ENCODE measurements at places on chromosomes 6 and 20. TPM values are rescaled to one million over a fixed set of nuclear protein-coding genes. Genes with fewer than 3 reads are reported as not detected.

MEI4 gene
- not detected for total RNA-seq

IPCEF1 gene
- total RNA-seq: not detected

BFSP1 gene
- total RNA-seq: 8.3 TPM

KIAA1755 gene
- 0.57 TPM for total RNA-seq

RIPOR3 gene
- 0.16 TPM for total RNA-seq

- no peak for DNase-seq
These were observed 2641.1 kb upstream of the DEFB115 start for GRCh38 chr20:28616354-28616753.

- no peak for DNase-seq
These were observed 1.0 kb downstream of the SALL4 start for GRCh38 chr20:51801122-51801822.

GRCh38 chr20:2402271-2402980, 21.7 kb downstream of the TGM6 start:
- DNase-seq: peak; percentile 15

DNA sequence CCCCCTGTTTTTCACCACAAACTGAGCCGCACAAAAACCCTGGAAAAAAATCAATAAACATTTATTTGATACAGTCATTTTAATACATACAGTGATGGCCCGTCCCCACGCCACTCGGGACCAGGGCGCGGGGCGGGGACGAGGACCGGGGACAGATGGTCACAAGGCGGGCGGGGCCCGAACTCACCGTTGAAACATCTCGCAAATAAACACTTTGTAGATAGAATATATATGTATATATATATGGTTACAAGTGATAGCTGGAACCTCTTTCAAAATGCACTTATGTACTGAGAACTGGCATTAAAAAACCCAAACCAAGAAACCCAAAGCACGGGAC, 418 bp upstream of the UCKL1 start:
- DNase-seq: no peak

GRCh38 chr6:109055771-109056235, 38.8 kb downstream of the SESN1 start:
- DNase-seq: no peak

DNA sequence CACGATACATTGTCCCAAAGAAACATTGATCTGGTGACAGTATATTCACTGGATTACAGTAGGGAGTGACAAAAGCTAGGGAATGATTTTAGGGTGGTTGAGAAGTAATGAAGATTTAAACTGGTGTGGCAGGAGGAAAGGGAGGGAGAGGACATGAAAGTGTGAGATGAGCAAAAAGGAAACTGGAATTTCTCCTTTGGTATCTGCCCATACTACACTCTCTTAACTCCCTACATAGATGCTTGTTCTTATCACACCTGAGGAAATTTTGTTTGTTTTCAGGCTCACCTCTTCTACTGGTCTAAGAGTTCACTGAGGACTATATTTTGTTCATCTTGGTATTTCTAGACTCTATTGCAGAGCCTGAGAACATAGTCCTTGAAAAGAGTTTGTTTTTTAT, 44.9 kb upstream of the CEP162 start:
- no peak for DNase-seq

GRCh38 chr20:52031563-52032303, 159.8 kb downstream of the ZFP64 start:
- peak; percentile 40 for DNase-seq

- no peak for DNase-seq
These were observed 49.2 kb downstream of the GNAS start for GRCh38 chr20:58901488-58902402.

DNA sequence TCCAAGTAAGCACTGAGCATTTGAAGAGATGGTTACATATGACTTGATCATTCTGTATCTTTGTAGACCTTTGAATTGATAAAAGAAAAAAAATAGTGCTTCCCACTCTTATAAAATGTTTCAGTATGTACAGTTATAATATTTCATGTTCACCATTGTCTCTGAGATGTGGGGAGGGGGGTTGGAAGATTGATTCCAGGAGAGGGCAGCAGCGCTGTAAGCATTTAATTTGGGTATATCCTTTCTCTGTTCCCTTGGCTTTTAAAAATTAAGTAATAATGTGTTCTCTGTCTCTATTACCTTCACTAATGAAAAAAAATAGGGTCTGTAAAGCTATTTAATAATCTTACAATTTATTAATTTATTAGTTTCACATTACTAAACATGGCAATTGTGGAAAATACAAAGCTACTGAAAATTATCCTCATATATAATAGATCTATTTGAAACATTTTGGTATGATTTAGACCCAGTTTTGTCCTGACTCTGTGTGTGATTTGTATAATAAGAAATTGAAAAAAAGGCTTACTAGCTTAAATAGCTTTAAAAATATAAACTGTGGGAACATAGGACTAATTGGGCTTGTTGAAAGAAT, 341.2 kb downstream of the CDKAL1 start:
- DNase-seq: peak; percentile 70

- DNase-seq: peak; percentile 61
These were observed 2.8 kb downstream of the TENT5A start for GRCh38 chr6:81749707-81750106.

- no peak for DNase-seq
These were observed 145.7 kb downstream of the CFAP61 start for GRCh38 chr20:20198011-20198410.

DNA sequence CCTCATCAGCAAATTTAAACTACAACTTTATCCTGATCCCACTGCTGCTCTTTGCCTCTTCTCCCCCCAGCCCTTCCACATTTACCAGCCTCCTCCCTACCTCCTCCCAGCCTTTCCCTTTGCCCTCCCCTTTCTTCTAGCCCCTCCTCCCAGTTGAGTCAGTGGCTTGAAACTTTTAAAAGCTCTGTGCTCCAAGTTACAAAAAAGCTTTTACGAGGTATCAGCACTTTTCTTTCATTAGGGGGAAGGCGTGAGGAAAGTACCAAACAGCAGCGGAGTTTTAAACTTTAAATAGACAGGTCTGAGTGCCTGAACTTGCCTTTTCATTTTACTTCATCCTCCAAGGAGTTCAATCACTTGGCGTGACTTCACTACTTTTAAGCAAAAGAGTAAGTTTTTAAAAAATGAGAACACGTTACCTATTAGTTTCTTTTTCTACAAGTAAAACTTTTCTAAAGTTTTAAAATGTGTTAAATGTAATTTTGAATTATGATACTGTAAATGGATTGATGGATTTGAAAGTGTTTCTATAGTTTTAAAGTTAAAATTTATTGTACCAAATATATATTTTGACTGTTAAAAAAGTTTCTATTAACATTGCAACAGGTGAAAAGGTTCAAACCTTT, at the start of gene GJA1:
TSS of gene GJA1 (plus strand) at position 203 of the 626 bp plus-strand sequence. CDS start 11,202 bp downstream, outside the sequence.
- DNase-seq: peak; percentile 27

- no peak for DNase-seq
These were observed 356.7 kb downstream of the QKI start for GRCh38 chr6:163771180-163771579.

DNA sequence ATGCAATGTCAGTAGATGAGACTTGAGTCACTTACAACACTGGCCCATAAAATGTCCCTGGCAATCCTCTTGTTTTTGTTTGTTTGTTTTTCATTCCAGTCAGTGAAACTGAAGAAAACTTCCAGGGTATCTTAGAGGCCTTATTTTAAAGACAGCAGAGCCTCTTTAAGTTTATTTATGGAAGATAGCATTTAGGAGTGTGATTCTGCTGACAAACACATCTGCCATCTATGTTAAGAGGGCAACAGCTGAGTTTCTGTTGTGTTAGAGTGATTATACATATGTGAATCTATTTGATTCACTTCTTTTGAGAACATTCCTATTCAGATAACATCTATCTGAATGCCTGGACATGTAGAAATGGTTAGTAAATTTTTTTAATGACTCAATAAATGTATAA, 812.6 kb downstream of the TENT5A start:
- no peak for DNase-seq

DNA sequence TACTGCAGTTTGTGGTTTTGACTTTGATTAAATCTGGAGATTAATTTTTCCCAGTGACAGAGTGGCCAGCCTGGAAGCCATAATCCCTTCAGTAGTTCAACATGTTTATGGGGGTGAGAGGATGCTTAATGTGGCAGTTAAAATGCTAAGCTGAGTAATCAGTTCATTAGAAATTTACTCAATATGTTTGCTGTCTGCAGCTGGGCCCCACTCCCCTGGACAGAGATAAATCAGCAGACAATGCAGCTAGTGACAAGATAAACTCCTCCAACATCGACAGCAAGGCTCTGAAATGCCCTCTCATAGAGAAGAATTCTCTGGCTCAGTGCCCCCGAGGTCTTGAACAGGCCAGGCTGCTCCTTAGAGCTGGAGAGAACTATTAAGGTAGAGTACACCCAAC, 101.9 kb downstream of the LRFN2 start:
- no peak for DNase-seq

GRCh38 chr6:56699066-56699654, 56.5 kb upstream of the DST start:
- DNase-seq: peak; percentile 40

GRCh38 chr6:1403851-1404712, 14.7 kb downstream of the FOXF2 start:
- no peak for DNase-seq

Measured in myocyte (in vitro differentiated cells).